ENCODE measurements at places on chromosomes 3 and 15.

DNA sequence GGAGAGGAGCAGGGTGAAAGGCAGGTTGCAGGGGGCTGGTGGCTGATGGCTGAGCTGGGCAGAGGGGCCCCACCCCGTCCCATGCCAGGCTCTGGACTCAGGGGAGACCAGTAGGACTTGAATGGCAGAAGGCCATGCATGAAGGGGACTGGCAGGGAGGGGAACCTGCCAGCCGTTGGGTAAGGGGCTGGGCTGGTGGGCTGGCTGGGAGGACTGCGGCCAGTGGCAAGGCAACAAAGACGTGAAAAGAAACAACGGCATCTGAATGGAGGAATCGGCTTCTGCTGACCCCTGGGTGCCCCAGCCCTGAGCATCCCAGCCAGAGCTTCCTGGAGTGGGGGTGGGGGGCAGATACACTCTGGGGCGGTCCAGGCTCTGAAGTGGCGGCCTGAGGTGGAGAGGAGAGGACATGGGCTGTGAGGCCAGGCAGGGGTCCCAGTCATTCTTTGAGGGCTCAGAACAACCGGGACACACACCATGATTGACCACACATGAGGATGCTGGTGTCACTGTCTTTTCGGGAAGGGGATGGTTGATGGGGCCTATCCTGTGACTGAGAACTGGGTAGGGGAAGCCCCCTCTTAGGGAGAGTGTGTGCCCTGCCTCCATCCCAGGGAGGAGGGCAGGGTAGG lies 11.7 kb downstream of the GLYCTK start:
- DNase-seq, result no peak

DNA sequence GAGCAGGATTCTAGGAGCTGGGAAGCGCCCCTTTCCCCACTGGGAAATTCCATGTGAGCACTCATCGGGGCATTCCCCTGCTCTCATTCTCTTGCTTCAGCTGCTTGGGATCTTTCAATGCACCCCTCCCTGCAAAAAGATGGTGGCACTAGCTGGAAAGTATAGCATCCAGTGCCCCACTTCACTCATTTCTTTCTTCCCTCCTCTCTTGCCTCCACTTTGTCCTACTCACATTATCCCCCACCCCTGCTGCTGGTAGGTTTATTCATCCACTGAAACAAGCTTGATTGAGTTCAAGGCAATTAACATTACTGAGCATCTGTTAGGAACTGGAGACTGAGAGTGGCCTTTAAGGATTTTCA lies 84.8 kb upstream of the LIMD1 start:
- no peak for DNase-seq

DNA sequence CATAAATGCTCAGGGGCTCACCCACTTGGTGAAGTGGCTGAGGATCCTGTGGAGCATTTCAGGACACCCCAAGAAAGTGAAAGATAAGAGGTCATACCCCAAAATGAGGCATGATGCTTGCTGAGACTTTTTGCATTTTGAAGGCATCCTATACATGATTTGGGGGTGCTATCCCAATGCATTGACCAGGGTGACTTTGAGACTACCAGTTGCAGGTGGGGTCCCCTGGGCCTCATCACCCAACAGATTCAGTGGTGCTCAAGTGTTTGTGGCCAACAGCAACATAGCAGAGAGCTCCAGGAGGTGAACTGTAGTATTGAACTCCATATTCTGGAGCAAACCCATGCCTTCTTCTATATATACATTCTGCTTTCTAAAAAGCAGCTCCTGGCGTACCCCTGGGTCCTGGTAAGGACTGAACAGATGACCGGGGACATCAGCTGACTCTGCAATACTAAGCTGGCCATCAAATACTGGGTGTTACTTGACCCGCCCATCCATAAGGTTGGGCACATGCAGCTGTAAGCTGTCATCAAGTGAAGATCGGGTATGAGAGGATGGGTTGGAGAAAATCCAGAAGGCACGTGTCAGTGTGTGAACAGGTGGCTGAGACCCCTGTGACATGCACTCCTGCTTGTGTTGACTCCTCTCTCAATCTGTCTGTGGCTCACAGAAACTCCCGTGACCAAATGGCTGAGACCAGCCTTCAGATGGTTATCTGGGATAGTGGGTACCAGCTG lies 143.3 kb downstream of the KLF13 start:
- DNase-seq, result no peak

GRCh38 chr3:172038798-172039435 lies 461 bp upstream of the FNDC3B start:
- DNase-seq, result no peak

GRCh38 chr3:101010296-101010695 lies 17.1 kb upstream of the ABI3BP start:
- DNase-seq, result no peak

DNA sequence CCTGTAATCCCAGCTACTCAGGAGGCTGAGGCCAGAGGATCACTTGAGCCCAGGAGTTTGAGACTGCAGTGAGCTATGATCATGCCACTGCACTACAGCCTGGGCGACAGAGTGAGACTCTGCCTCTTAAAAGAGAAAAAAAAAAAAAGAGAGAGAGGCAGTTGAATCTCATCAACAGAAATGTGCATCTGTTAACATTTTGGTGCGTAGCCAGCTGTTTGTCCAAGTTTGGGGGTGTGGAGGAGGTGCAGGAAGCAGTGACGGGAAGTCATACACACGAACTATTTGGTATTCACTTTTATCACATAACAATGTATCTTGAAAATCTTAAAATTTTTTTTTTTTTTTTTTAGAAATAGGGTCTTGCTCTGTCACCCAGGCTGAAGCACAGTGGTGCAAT lies 18.2 kb upstream of the CEMIP start:
- DNase-seq, result no peak

DNA sequence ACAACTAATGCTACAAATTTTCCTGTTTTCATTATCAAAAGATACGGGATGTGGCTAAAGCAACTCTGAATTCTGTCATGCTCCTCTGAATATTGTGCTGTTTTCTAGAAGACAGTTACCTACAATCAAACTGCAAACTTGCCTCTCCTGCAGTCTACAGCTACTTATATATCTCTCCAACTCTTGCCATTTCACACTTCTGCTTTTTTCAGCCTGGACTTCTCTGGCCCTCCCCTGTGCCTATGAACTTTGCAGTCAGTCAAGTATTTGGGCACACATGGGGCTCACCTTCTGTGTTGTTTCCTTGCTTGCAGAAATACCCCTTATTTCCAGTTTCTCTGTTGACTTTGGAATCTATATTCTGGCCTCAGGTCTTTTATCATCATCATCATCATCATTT lies 575.6 kb downstream of the GRM7 start:
- no peak for DNase-seq

Measured in hindlimb muscle (tissue), 1 donor.